Activated CD4-positive, alpha-beta memory T cell treated with anti-CD3 and anti-CD28 coated beads, Interleukin-2, amount 10 ng/mL, durations not matched to agents 7 days and 5 days (primary cell): ENCODE measurements at places on chromosomes 6 and 20.

GRCh38 chr6:38353310-38354036, 286.3 kb downstream of the BTBD9 start:
- DNase-seq: no peak

GRCh38 chr20:8212286-8212685, 80.2 kb downstream of the PLCB1 start:
- no peak for DNase-seq

DNA sequence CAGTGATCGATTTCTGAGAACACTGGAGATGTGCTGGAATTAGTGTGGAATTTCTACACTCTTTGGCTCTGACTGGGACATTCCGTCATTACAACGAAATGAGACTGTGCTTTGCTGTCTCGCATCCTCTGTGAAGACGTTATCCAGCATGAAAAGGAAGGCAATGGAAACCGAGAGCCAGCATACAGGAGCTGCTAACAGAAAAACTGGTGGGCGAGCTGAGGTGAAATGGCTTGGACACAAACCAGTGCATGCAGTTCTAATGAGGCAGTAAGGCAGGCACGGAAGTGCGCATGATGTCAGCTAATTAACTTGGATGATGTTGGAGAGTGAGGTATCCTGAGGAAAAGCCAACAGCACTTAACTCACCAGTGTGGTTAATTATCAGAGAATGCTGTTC, 202.8 kb upstream of the AGPAT4 start:
- DNase-seq: no peak

GRCh38 chr6:35370124-35370741, 27.9 kb downstream of the PPARD start:
- DNase-seq: peak; percentile 53

GRCh38 chr20:59781226-59781625, 152.2 kb downstream of the SYCP2 start:
- no peak for DNase-seq

- DNase-seq: no peak
Measured at GRCh38 chr6:168616816-168617765, 176.1 kb downstream of the SMOC2 start.

- DNase-seq: no peak
Measured at GRCh38 chr20:46159101-46159897, 41.2 kb downstream of the CD40 start.

GRCh38 chr6:107866606-107867301, 42.6 kb upstream of the SCML4 start:
- no peak for DNase-seq

- peak; percentile 50 for DNase-seq
Measured at GRCh38 chr6:119322715-119323350, 26.7 kb downstream of the MAN1A1 start.

DNA sequence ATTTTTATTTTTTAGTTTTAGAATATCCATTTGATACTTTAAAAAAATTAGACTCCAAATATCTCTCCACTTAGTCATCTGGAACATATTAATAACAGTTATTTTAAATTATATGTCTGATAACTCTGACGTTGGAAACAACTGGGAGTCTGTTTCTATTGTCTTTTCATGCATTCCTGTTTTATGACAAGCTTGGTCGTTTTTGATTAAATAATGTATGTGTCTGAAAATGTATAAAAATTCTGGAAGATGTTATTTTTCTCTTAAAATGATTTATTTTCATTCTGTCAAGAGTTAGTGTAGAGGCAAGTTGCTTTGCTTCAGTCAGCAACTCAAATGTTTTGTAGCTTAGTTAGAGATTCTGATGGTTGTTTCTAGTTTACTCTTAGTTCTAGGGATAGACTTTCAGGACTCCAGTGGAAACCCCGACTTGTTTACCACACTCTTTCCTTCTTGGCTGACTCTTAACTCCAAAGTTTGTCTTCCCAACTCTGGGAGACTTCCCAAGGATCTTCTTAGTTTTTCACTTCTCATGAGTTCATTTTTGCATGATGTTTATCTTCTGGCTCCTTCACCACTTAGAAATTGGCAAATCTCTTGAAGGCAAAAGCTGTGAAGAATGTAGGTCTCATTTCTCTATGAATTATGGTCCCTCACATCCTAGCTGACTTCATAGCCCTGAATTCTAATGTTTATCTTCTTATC, 190.9 kb downstream of the LAMA2 start:
- no peak for DNase-seq

DNA sequence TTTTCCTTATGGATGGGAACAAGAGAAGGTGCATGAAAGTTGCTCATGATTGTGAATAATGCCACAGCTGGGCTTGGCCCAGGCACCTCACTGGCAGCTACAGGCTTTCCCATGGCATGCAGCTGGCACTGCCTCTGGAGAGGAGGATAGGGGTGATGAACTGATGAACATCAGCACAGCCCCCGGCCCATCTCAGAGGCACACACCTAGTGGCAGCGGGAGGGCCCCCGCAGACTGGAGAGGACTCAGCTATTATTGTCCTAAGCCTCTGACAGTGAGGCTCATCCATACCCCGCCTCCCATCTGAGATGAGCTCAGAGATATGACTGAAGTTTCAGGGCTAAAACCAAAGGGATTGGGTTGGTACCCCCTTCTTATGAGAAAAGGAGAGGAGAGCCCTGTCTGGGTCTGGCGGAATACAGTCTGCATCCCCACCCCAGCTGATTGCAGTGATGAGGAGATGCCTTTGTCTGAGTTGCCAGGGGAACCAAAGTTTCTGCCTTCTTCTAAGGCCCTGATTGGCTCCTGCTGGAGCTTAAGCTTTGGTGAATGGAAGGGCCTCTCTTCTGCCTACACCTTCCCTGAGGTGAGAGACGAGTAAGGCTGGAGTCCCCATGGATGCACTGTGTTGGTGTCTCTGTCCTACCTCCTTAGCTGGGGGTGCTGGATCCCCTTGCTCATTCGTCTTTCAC, 27.6 kb upstream of the EPB41L1 start:
- no peak for DNase-seq
